ENCODE measurements at places on chromosomes 6 and 20.

- DNase-seq: no peak
These were observed 15.4 kb upstream of the TNFAIP3 start for GRCh38 chr6:137851669-137852068.

GRCh38 chr6:107105511-107106116 is 9.7 kb downstream of the BEND3 start:
- DNase-seq: no peak

- DNase-seq: no peak
These were observed 512.9 kb downstream of the UTRN start for GRCh38 chr6:144797881-144798589.

GRCh38 chr20:44720997-44721784 is 6.0 kb downstream of the CCN5 start:
- DNase-seq: no peak

GRCh38 chr6:136499370-136499769 is 50.9 kb downstream of the MAP7 start:
- no peak for DNase-seq

DNA sequence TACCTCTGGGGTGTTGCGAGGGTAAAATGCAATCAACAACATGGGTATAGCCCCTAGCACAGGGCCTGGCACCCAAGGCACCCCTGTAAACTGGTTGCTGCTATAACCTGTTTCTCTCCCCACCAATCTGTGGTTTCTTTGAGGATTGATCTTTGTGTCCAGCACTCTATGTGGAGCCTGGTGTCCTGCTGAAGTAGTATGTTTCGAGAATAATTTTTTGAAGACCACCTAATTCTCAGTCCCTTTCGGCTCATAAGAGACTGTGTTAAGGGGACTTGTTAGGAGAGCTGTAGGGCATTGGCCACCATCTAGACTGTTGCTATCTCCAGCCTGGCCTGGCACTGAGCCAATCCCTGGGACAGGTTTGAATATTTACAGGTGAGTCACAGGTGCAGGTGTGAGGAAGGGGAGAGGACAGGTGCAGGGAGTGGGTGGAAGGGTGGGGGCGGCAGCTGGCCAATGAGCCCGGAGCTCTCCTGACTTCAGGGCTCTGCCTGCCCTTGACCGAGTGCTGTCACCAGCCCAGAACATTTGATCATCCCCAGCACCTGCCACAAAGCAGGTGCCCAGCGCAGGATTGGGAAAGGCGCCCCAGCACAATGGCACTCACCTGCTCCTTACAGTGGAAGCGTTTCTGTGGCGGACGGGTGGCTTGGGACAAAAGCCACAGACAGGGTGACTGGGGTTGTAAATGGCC is 8.1 kb upstream of the C20orf144 start:
- no peak for DNase-seq

GRCh38 chr6:6246544-6246943 is 73.9 kb downstream of the F13A1 start:
- no peak for DNase-seq
